Testis (tissue), 5 donors: ENCODE measurements at places on chromosomes 11 and 22.
A peak's percentile ranks its signal among the peaks of the same experiment; 100 is the strongest.

DNA sequence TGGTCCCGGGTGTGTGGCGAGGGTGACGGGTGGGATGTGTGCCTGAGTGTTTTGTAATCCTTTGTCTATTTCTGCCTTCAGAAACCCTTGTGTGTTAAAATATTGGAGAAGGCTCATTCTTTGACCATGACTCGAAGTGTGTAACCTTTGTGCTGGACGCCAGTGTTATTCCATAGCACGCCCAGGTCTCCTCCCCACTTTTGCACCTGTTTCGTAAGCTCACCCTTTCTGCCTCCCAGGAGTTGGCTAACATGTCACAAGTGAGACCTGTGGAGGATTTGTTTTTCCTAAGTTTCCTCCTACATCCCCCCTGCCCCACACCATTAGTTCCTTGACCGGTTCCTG is 382 bp downstream of the C11orf54 start:
- no peak for DNase-seq

DNA sequence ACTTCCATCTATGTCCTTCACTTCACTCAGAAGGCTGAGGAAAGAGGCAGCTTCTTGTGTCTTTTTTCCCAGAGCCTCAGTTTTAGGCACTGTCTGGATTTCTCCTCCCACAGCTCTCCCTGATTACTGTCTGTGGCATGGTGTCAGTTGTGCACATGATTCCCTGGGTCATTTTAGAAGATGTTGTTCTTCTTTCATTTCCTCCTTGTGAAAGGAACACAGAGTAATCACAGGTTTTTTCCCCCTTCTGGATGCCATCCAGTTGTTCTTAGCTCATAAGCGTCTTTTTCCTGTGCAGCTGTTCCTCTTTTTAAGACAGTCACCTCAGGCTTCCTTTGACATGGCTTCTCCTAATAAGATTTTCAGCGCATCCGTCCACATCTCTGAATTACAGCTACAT is 212.2 kb downstream of the FAM181B start:
- DNase-seq, result peak; percentile 33

DNA sequence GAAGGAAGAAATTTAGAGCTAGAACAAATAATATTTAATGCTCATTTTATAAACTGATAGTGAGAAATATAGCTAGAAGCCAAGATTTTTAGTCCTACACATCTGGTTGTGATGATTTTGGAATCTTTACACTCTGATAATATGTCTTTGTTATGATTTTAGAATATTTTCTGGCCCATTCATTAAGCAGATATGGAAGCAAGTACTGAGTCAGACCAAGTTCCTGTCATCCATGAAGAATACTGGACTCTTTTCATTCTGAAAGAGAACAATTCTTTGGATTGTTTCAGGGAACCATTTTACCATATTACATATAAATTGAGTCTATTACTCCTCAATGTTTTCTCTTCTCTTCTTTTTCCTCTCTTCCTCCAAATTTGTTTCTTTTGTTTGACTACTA is 227.4 kb downstream of the TMEM135 start:
- DNase-seq, result no peak

DNA sequence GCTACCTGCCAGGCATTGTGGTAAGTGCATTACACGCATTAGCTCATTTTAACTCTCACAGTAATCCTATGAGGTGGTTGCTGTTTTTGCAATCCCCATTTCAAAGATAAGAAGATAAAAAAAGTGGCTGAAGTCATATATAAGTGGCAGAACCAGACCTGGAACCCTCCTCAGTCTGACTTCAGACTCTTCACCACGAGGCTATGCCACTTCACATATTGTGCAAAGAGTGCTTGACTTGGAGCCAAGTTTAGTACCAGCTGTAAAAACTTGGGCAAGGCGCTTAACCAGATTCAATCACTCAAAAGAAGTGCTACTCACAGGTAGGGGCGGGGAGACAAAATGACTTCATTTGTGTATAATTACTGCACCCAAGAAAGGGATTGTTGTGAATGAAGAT is 15.3 kb downstream of the BPIFC start:
- DNase-seq, result no peak
